ENCODE measurements at places on chromosomes 1 and 21.

DNA sequence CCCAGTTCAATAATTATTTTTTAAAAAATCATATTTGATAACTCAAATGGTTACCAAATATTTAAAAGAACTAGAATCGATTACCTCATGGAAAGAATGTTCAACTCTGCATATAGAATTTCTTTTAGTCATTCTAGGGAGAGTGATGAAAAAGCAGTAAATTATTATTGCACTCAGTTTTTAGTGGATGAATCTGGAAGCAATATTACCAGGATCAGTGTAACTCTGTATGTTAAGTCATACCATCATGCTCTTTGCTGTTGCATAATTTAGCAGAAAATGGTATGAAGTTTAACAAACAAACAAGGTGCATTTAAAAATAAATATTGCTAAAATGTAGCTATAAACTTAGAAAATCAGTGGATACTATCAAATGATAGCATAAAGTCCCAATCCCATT, 46.1 kb upstream of the ARHGAP29 start:
- DNase-seq, result no peak

- no peak for DNase-seq
Measured at GRCh38 chr1:8303141-8303540, 14.8 kb upstream of the SLC45A1 start.

- DNase-seq, result no peak
Measured at GRCh38 chr1:75522389-75522788, 88.5 kb downstream of the SLC44A5 start.

DNA sequence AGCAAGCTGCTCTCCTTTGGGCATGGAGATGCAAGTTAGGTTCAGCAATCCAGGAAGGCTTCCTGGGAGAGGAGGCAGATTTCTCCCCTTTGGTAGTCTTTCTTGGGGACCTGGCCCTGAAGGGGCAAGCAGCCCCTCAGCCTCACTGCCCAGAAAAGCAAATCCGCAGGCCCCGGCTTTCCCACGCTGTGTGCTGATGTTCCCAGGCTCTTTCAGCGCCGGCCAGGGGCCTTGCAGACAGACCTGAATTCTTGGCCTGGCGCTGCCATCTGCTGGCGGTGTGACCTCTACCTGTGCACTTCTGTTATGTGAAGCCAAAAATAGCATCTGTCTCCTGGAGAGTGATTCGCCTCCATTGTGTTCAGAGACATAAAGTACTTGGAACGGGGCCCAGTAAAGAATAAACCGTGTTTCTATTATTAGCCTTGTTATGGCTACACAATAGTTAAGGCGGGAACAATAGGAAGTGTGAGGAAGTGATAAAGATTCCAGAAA, 64.8 kb downstream of the ALPL start:
- peak; percentile 46 for DNase-seq

DNA sequence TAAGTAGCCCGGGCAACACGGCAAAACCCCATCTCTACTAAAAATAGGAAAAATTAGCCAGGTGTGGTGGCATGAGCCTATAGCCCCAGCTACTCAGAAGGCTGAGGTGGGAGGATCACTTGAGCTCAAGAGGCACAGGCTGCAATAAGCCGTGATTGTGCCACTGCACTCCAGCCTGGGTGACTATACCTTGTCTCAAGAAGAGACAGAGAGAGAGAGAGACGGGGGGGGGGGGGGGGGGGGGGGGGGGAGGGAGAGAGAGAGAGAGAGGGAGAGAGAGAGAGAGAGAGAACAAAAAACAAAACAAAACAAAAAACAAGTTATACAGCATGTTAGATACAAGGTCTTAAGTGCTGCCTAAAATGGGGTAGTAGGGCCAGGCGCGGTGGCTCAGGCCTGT, 77.8 kb upstream of the ZNF281 start:
- DNase-seq, result no peak

DNA sequence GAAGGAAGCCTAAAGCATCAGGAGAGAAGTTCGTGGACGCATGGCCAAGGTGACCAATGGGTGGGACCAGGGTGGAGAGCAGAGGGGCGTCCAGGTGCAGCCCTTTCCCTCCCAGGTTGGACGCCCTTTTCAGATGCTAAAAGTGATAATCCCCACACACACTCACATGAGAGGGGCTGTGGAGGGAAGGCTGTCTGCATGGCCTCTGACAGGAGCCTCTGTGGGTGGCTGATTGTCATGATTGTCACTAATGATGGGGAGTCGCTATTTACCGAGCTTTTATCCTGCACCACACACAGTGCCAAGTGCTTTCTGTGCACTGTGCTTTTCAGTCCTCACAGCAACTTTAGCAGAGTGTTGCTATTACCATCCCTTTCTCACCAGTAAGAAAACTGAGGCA, 27.1 kb upstream of the C1QA start:
- no peak for DNase-seq

DNA sequence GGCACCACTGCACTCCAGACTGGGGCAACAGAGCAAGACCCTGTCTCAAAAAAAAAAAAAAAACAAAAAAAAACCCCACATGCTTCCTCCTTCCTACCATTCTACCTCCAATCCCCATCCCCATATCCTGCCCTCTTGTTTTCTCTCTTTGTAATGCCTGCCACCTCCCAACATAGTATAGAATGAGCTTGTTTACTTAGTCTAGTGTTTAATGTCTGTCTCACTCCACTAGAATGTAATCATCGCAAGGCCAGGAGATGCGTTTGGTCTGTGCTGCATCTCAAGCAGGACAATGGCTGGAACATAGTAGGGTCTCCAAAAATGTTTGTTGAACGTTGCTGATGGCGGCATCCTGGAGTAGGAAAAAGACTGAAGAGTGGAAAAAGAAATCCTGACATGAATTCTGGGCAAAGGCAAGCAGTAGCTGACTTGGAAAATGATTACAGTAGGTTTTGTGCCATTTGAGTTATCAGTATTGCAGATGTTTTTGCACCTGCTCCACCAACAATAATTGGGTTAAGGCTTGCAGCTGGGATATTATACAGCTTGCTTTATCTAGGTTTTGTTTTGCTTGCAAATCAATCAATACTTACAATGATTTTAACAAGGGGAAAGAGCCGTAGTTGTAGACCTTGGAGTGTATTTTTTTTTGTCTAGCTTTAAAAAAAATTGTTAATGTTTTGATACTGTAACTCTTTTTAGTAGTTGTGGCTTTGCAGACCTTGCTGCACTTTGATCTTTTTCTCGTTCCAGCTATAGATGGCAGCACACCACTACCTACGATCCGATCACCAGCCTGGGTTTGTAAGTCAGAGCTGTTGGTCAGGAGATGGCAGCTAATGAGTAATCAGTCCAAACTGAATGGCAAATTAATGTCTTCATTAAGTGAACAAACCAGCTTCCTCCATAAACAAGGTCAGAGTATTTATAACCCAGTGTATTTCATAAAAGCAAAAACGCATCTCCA, 62.4 kb downstream of the BACH1 start:
- DNase-seq, result no peak

DNA sequence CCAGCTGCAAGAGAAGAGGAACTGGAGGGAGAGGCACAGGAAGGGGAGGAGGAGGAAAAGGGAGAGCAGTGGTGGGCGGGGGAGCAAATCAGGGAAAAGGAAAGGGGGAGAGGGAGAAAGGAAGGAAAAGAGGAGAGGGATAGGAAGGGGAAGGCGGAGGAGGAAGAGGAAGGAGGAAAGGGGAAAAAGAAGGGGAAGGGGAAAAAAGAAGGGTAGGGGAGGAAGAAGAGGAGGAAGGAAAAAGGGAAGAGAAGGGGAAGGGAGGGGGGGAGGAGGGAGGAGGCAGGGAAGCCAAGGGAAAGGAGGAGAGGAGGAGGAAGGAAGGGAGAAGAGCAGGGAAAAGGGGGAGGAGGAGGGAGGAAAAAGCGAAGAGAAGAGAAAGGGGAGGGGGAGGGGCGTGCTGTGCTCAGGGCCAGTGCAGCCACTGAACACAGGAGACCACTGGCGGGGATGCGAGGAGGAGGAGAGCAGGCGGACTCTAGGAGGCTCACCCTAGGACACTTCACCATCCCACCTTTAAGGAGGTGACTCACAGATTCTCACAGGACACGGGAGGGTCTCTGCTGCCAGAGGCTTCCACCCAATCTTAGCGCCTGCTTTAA, 33.1 kb downstream of the PGBD5 start:
- no peak for DNase-seq

- DNase-seq, result no peak
Measured at GRCh38 chr1:18805150-18805879, 54.1 kb downstream of the TAS1R2 start.

DNA sequence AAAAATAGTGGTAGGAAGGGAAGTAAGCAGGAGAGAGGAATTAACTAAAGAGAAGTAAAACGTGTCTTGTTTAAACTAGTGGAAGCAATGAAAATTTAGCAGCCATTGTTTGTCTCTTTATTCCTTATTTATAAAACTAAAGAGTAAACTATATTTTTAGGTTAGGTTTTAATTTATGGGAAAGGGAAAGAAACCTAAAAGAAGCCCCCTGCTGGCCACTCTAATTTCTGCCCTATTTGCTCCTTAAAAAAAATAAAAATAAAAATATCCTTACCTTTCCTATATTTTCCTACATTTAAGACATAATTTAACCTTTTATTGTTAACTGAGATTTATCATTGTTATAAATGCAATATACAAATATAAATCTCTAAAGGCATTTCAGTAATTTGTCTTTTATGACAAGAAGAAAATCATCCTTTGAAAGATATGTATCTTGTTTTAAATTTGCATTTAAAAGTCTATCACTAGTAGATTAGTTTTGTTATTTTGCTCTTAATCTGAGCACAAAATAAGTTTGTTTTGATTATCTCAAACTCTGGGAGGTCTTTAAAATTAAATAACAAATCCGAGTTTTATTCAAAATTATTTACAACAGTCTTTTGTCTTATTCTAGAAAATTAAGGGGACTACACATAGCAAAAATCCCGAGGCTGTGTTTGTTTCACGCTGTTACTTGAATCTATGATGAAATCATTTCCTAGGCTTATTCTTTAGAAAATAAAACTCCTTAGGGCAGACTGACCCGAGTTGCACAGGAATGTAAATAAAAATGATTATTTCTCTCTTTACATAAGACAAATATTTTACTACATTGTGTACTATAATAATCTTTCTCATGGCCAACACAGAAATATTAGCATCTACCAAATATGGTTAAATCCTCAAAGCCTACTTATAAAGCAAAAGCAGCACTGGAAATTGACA, 201.7 kb downstream of the NRIP1 start:
- DNase-seq, result no peak

DNA sequence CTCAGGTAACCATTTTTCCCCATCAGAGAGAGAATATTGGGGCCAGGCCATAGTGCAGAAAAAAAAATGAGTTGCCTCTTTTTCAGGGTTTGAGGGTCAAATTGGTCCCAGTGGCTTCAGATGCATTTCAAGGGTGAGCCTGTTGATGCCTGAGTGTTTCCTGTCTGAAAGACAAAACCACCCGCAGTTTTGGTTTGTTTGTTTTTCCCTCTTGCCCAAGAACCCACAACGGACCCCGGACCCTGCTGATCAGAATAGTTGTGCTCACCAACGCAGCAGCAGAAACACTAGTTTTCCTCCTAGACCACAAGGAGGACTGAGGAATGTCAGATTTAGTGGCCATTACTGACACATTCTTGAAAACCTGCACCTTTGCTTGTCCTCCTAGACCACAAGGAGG, 1433.1 kb downstream of the PLA2G4A start:
- DNase-seq, result no peak

GRCh38 chr1:41003127-41003639, 18.3 kb downstream of the SLFNL1 start:
- no peak for DNase-seq

GRCh38 chr1:163395790-163396189, 74.0 kb downstream of the NUF2 start:
- no peak for DNase-seq

DNA sequence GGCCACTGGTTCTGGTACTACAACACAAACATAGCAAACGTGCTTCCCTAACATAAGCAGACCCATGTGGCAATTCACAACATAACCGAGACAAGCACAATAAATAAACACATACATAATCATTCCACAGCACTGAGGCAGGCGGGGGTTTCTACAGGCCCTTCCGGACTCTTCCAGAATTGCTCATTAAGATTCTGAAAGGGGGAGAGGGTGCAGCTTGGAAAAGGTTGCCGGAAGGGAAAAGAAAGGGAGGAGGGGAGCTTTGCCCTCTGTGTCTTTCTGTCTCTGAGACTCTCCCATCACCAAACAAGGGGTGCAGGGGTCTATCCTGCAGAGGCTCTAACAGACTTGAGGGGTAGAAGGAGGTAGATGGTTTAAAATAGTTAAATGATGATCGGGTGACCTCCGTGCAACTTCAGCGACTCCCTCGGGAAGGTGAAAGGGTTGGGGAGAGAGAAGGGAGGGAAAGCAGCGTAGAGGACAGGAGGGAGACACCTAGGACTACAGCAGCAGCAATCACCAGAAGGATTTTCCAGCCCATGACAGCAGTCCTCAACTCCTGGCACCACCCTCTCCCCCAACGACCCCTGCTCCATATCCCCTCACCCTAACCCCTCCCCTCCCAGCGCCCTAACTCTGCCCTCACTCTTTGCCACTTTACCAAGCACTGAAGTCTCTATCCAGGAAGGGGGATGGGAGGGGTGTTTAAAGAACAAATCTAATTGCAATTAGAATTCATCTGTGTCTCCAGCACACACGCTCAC, 365.5 kb upstream of the ESRRG start:
- DNase-seq, result no peak

GRCh38 chr1:14010476-14010875, 310.5 kb downstream of the PRDM2 start:
- DNase-seq, result no peak

- DNase-seq, result no peak
Measured at GRCh38 chr1:47934243-47934805, 62.9 kb downstream of the TRABD2B start.

GRCh38 chr1:8232036-8232757, 85.7 kb upstream of the SLC45A1 start:
- DNase-seq, result no peak

- DNase-seq, result no peak
Measured at GRCh38 chr1:3996846-3997705, 97.0 kb upstream of the C1orf174 start.

DNA sequence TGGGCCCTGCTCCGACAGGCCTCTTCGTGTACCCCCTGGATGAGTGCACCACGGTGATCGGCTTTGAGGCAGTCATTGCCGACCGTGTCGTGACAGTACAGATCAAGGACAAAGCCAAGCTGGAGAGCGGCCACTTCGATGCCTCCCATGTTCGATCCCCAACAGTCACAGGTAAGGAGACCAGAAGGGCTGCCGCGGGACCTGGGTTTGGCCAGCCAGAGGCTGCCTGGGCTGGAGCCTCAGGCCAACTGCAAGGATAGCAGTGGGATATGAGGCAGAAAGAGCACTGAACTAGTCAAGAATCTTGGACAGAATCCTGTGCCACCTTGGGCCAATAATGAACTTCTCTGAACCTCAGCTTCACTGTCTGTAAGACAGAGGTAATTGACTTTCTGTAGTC, 22.1 kb downstream of the VWA5B1 start:
- DNase-seq, result no peak

- no peak for DNase-seq
Measured at GRCh38 chr1:67043366-67043765, 10.6 kb downstream of the SLC35D1 start.

- DNase-seq, result no peak
Measured at GRCh38 chr1:159949123-159949522, 3.7 kb upstream of the IGSF9 start.

DNA sequence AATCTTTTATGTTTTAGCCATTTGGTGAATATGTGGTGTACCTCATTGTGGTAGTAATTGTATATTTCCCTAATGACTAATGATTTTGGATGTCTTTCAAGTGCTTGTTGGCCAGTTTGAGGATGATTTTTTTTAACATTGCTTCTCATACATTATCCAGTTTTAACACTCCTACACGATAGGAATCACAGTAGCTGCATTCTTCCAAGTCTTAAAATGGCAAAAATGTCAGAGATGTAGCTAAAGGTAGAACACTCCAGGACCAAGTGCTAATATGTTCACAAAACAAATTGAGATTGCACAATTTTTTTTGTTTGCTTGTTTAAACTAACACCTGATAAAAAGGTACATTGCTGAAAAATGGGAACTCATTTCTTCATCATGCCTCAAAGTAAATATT, 11.7 kb downstream of the USP25 start:
- no peak for DNase-seq

All from B cell (primary cell).